NT2/D1 (cell line): ENCODE measurements at places on chromosomes 12 and 14.
A peak's percentile ranks its signal among the peaks of the same experiment; 100 is the strongest.

DNA sequence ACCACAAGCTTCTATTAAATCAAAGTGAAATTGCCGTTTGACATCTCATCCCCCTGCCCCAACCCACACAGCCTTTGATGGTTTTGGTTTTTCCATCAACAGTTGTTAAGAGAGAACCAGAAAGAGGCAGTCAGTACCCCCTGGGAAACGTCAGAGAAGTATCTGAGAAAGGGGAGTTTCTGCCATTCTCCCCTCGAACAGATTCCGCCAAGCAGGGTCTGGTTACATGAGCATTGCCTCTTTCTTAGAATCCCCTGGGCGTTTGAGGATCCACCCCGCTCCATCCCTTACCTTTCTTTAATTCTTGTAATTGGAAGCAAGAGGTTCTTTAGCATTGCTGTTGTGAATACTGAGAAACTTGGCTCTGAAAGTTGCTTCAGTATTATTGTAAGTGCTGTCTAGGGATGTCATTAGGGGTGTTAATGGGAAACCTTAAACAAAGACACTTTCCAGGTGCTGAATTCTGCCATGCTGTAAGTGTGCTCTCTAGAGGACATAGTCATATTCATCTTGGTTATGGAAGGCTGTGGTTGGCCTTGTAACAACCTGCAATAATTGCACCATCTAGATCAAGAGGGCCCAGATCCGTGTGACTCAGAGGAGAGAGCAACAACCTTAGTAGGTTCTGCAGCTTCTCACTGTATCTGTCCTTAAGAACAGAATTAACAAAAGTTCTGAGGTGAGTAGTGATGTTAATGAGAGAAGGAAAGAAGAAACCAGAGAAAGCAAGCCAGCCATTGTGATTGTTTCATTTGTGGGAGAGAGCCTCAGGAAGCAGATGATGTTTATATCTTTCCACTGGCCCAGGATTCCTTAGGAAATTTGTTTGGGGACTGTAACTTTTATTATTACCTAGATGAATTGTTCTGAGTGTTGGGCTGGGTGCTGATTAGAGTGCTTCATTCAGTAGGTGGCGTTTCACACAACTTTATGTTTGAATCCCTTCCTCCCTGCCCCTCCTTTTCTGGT lies 9.0 kb downstream of the TMBIM6 start:
- DNase-seq = no peak

- DNase-seq = no peak
These were observed 1.7 kb upstream of the SCNN1A start for GRCh38 chr12:6376870-6377666.

- no peak for DNase-seq
These were observed 1.2 kb downstream of the MMP17 start for GRCh38 chr12:131829356-131829747.

DNA sequence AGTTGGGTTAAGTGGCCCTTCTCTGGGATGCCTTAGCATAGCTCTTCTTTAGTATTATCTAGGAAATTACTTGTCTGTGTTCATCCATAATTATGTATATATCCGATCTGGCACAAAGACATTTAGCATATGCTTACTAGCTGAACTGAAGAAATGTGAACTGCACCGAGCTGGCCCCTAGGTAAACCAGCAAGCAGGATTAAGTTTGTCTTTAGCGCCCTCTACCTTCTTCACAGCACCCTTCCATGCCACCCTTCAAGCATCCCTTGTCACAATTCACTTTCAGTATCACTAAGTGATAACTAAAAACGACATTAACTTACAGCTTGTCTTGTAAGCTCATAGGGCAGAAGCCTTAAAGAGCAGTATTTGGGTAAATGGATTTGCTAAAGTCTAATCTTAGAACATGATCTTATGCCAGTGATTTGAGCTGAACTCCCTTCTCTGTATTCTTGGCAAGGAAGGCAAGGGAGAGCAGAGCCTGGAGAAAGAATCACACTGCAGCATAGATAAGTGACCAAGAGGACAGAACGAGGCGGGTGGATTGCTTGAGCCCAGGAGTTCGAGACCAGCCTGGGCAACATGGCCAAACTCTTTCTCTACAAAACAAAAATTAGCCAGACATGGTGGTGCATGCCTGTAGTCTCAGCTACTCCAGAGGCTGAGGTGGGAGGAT lies 2.6 kb upstream of the HAL start:
- DNase-seq = peak; percentile 64

GRCh38 chr14:106511006-106511799 lies 984.8 kb downstream of the TMEM121 start:
- DNase-seq = no peak

GRCh38 chr14:47678993-47679392 lies 3.6 kb upstream of the MDGA2 start:
- no peak for DNase-seq

GRCh38 chr12:51055060-51055459 lies 6.9 kb downstream of the LETMD1 start:
- no peak for DNase-seq

- DNase-seq = peak; percentile 77
These were observed 112.2 kb upstream of the FKBP4 start for GRCh38 chr12:2682296-2683251.

- no peak for DNase-seq
These were observed 52.5 kb upstream of the DDX11 start for GRCh38 chr12:31021181-31021580.

- DNase-seq = no peak
These were observed 458.8 kb upstream of the NOVA1 start for GRCh38 chr14:27056586-27056985.

DNA sequence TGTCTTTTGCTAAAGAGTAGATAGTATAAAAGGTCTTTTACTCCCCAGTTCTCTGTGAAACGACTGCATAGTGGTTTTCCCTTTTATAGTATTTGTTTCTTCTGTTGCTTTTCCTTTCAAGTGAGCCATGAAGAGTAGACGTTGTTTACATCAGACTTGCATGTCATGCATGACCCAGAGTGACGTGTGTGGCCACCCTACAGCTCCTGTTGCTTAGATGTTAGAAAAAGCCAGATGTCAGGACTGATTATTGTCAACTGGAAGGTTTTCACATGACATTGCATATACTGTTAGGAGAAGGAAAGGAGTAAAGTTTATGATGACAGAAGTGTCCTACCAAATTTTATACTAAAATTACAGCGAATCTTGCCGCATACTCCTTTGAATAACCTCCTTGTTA lies 1.3 kb upstream of the RD3L start:
- DNase-seq = no peak

DNA sequence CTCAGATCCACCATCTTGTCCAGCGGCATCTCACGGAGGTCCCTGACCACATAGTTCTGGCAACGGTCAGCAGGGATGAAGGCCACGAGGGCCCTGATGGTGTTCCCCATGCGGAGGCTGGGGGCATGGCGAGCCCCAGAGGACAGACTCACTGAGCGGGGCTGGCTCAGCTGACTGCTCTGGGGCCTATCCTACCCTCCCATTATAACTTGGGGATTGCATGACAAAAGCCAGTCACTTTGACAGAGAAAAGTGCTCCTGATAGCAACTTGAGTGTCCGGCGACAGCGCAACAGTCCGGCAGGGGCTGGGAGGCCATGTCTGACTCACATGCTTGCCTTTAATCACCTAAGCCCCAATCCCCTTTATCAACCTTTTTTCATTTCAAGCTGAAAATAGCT lies at the start of gene LRRC10:
LRRC10 (minus strand) TSS at position 179 of the 400 bp plus-strand sequence; CDS start at position 110, 69 bp downstream.
- DNase-seq = no peak

DNA sequence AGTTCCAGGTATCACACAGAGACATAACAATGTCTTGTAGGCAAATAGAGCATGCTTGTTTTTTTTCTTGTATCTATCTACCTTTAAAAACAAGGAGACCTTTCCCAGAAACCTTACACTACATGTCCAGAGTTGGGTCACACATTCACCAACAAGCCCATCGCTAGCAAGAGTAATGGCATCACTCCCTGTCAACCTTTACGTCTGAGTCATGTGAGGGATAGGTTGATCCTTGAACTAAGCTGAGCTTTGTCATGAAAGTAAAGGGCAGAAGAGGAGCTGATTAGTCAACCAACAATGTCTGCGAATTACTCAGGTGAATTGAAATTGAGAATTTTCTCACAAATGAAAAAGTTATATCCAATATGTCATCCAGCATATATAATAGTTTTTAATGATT lies 219.4 kb downstream of the CNTN1 start:
- DNase-seq = no peak

GRCh38 chr14:104220215-104221070 lies 82.1 kb downstream of the KIF26A start:
- DNase-seq = no peak

- peak; percentile 48 for DNase-seq
These were observed 66.3 kb downstream of the CLIP1 start for GRCh38 chr12:122356192-122356635.

GRCh38 chr14:70282666-70283065 lies 76.8 kb downstream of the COX16 start:
- no peak for DNase-seq

DNA sequence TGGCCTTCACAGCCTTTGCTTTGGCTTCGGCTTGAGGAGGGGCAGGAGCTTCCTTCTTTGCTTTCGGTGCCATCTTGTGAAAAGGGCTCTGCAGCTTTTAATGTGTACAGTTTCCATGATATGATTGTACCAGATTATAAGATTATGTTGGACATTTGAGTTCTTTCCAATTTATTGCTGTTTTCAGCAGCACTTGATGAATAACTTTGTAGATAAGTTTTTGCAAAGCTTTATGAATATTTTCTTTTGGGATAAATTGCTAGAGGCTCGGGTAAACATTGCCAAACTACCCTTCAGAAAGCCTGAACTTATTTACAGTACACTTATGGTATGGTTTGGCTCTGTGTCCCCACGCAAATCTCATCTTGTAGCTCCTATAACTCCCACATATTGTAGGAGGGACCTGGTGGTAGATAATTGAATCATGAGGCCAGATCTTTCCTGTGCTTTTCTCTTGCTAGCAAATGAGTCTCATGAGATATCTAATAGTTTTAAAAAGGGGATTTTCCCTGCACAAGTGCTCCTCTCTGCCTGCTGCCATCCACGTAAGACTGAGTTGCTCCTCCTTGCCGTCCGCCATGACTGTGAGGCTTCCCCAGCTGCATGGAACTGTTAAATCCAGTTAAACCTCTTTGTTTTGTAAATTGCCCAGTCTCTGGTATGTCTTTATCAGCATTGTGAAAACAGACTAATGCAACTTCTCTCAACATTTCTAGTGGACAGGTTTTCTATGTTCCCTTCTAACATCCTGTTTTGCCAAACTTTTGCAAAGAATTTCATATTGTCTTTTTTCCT lies 70.4 kb downstream of the RCOR1 start:
- DNase-seq = peak; percentile 49

- DNase-seq = no peak
These were observed 5.4 kb downstream of the PSMD9 start for GRCh38 chr12:121893961-121894460.

- DNase-seq = no peak
These were observed 19.7 kb upstream of the NGB start for GRCh38 chr14:77290705-77291104.

DNA sequence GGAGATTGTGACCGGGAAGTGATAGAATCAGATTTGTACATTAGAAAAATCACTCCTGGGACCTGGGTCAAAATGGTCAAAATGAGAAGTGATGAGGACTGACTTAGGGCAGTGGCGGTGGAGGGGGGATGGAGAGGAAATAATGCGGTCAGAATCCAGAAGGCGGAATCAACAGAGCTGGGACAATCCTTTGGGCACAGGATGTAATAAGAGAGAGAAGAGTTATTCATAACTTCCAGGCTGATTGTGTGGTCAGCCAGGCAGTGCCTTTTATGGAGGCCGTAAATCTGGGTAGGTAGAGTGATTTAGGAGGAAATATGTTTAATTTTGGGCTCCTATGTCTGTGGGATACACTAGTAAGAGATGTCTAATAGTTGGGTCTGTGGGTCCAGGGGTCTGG lies 21.6 kb downstream of the FBXL14 start:
- no peak for DNase-seq

GRCh38 chr12:185576-185955 lies 28.4 kb downstream of the SLC6A12 start:
- no peak for DNase-seq

- DNase-seq = no peak
These were observed 51.0 kb upstream of the SRSF5 start for GRCh38 chr14:69715725-69716477.

DNA sequence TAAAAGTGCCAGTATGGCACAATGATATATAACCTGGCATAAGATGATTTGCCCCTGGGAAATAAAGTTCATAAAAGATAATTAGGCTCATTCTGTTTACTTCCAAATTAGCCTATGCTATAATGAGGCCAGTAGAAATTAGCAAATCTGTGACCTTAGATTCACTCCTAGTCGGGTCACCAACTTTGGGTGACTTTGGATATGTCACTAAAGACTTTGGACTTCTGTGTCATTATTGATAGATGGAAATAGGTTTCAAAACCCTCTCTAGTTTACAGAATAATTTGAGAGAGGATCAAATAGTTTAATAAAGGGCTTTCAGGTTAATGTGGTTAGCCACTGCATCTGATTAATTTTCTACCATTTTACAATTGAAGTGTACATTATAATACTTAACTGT lies 1869.3 kb upstream of the FLRT2 start:
- no peak for DNase-seq

- DNase-seq = no peak
These were observed 434.4 kb downstream of the RGS6 start for GRCh38 chr14:72366619-72367018.

GRCh38 chr14:75715926-75716780 lies 55.1 kb downstream of the TTLL5 start:
- DNase-seq = no peak

- no peak for DNase-seq
These were observed 24.6 kb upstream of the NCOR2 start for GRCh38 chr12:124592050-124592449.

DNA sequence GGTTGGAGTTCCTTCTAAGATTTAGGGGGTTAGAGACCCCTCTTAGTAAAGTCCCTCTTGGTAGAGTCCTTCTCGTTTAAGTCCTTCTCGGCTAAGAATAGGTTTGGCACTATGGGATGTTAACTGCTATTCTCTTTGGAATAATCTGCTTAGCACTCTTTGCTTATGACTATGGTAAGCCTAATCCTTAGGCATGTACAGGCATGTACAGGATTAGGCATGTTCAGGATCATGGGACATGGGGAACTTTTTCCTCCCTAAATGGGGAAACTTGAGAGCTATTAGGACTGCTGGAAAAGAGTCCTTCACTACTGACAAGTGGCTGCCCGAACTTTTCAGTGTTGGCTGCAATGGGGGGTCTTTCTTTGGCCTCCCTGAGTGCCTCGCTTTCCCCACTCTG lies 193.3 kb downstream of the TMEM117 start:
- DNase-seq = no peak

DNA sequence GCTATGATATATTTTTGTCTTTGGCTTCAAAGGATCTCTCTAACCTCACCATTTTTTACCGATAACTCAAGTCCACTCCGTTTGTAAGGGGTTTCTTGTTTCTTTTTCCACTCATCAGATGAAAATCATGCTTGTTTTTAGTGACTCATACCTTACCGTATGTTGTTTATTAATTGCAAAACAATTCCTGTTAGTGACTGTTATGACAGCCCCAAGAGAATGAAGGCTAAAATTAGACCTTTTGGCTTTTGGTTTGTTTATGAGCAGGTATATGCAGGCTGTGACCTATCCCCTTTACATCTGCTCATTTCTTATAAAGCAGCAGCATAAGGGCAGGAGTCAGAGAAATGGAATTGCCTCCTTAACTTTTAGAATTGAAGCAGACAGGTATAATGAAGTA lies 319.8 kb downstream of the CEP128 start:
- DNase-seq = no peak

- DNase-seq = no peak
These were observed 44.4 kb downstream of the ANO6 start for GRCh38 chr12:45260104-45260815.

GRCh38 chr12:80032946-80033345 lies 66.4 kb upstream of the OTOGL start:
- no peak for DNase-seq

- DNase-seq = no peak
These were observed 1.3 kb downstream of the GLI1 start for GRCh38 chr12:57460841-57461275.
